Breast epithelium (tissue), 4 donors: ENCODE measurements at places on chromosomes 4 and X. TPM values are rescaled to one million over a fixed set of nuclear protein-coding genes. Genes with fewer than 3 reads are reported as not detected.

GRCh38 chrX:29690061-29690460 lies 525.3 kb upstream of the MAGEB2 start:
- no peak overlapping the region for H3K4me3 ChIP-seq
- no peaks in the 10 kb centered on the region for H3K36me3 ChIP-seq
- DNase-seq = no peak
- no peaks in the 10 kb centered on the region for H3K4me1 ChIP-seq
- no peak overlapping the region for H3K27ac ChIP-seq

Gene KLHL8
- 15.7 TPM for total RNA-seq

Gene RAB9B
- 1.3 TPM for total RNA-seq

- no peaks in the 10 kb centered on the region for H3K36me3 ChIP-seq
- H3K27ac ChIP-seq = peak overlapping the region; percentile 75
- no peaks in the 10 kb centered on the region for H3K27me3 ChIP-seq
- DNase-seq = no peak
- H3K4me3 ChIP-seq = no peak overlapping the region
Observed at GRCh38 chr4:118745357-118745756, 60.2 kb downstream of the METTL14 start.

DNA sequence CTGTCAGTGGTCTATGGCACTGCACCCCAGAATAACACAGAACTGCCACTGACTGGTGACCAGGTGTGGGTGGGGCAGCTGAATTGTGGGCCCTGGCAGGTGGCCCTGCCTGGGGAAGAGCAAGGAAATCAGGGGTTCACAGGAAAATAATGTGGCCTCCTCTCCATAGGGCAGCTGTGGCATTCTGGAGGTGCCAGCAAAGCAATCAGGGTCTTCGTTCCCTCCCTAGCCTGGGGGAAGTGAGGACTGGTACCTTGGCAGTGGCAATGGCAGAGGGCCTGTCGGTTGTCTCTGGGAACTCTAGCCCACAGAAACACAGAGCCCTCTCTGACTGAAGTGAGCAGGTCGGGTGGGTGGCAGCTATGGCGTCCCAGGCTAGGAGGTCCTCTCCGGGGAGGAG lies 223.0 kb downstream of the GRIA2 start:
- no peaks in the 10 kb centered on the region for H3K27me3 ChIP-seq
- no peak overlapping the region for H3K4me3 ChIP-seq

DNA sequence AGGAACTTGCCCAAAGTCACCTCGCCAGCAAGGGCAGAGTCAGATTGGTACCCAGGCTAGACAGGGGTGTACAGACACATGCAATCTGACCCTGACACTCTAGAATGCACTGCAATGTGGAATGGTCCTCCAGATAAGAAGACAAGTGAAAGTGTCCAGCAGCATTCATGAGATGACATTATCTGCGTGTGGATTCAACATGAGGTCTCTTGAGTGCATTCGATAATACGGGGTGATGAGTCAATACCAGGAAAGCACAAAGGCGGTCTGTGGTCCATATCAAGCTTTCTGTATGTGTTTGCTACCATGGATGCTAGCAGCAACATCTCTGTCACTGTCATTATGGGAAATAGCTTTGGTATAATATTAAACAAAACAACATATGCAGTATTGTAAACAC lies 6.8 kb upstream of the XAGE3 start:
- no peaks in the 10 kb centered on the region for H3K4me1 ChIP-seq
- H3K4me3 ChIP-seq = no peak overlapping the region
- H3K27ac ChIP-seq = no peak overlapping the region
- H3K27me3 ChIP-seq = peaks cover 65% of the 10 kb centered on the region
- no peak for DNase-seq

Gene OPRPN
- 1.0 TPM for total RNA-seq

DNA sequence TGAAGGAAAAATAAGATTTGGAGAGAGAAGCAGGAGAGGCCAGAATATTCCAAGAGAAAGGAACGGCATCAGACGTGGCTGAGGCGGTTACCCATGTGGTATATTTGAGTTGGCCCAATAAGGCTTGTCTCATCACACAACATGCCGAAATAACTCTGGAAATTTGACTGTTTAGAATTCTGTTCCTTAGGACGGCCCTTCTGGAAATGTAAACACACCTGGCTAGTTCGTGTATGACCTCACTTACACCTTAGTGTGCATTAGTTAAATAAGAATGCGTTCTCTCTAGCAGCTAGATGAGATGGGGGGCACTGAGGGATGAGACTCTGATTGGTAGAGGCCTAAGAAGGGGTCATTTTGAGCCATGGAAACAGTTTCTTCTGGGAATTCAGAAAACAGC lies 33.2 kb upstream of the PLAC1 start:
- no peaks in the 10 kb centered on the region for H3K36me3 ChIP-seq
- H3K4me3 ChIP-seq = no peak overlapping the region
- no peaks in the 10 kb centered on the region for H3K4me1 ChIP-seq
- peaks cover 40% of the 10 kb centered on the region for H3K27me3 ChIP-seq
- DNase-seq = no peak

Gene VSIG4
- total RNA-seq = 63.3 TPM

GRCh38 chrX:130788786-130789581 lies 114.0 kb downstream of the ENOX2 start:
- DNase-seq = no peak
- no peaks in the 10 kb centered on the region for H3K36me3 ChIP-seq
- H3K27me3 ChIP-seq = peaks cover 10% of the 10 kb centered on the region
- no peaks in the 10 kb centered on the region for H3K4me1 ChIP-seq
- no peak overlapping the region for H3K4me3 ChIP-seq

- H3K4me1 ChIP-seq = no peaks in the 10 kb centered on the region
- no peaks in the 10 kb centered on the region for H3K36me3 ChIP-seq
- no peak overlapping the region for H3K27ac ChIP-seq
- H3K4me3 ChIP-seq = no peak overlapping the region
Observed at GRCh38 chr4:171448919-171449481, 364.2 kb upstream of the GALNTL6 start.

GRCh38 chr4:183591301-183591700 lies 67.7 kb downstream of the RWDD4 start:
- H3K36me3 ChIP-seq = no peaks in the 10 kb centered on the region
- no peak overlapping the region for H3K27ac ChIP-seq

DNA sequence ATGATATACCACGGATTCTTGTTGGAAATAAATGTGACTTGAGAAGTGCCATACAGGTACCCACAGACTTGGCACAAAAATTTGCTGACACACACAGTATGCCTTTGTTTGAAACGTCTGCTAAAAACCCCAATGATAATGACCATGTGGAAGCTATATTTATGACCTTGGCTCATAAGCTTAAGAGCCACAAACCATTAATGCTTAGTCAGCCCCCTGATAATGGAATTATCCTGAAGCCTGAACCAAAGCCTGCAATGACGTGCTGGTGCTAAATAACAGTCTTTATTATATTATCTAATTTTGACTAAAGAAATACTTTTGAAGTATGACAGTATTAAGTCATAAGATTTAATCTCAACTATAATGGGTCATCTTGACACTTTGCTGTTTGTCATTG lies 18.9 kb downstream of the RAB33B start:
- no peaks in the 10 kb centered on the region for H3K4me1 ChIP-seq
- no peaks in the 10 kb centered on the region for H3K36me3 ChIP-seq
- no peak overlapping the region for H3K27ac ChIP-seq
- DNase-seq = no peak

Gene DTHD1
- 0.29 TPM for total RNA-seq

Gene DCLK2
- 4.0 TPM for total RNA-seq

DNA sequence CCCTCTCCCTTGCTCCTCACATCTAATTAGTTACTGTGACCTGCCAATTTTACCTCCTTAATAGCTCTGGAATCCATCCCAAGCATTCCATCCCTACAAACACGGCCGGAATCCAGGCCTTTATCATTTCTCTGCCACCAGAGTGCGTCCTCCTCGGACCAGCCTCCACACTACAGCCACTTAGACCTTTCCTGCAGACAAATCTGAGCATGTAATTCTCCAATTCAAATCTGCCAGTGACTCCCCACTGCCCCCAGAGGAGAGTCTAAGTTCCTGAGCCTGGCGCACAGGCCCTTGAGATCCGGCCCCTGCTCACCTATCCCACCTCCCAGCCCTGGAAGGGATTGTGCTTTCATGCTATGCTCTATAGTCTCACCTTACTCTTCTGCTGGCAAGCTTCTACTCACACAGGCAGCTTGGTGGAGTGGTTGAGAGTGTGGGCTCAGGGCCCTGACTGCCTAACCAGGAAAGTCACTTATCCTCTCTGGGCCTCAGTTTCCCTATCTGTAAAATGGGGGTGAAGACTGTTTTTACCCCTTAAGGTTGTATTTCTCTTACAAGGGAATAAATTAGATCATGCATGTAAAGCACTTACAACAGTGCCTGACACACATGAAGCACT lies 31.2 kb downstream of the PJA1 start:
- no peaks in the 10 kb centered on the region for H3K27me3 ChIP-seq
- H3K27ac ChIP-seq = no peak overlapping the region
- no peaks in the 10 kb centered on the region for H3K36me3 ChIP-seq
- H3K4me3 ChIP-seq = no peak overlapping the region

Gene PAGE5
- total RNA-seq = not detected

DNA sequence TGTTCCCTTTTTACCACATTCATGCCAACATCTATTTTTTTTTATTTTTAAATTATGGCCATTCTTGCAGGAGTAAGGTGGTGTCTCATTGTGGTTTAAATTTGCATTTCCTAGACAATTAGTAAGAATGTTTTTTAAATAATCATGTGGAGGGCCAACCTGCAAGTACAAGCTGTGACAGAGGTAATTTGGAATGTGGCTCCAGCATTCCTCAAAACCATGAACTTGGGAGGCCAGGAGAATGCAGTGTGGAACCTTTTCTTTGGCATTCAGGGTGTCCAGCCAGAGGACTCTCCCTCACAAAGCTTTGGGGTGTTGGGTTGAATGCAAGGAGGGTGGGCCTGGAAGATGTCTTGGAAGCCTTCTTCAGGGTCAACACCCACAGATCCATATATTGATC lies 7.3 kb upstream of the TMEM185A start:
- peaks cover 24% of the 10 kb centered on the region for H3K27me3 ChIP-seq
- H3K4me1 ChIP-seq = no peaks in the 10 kb centered on the region
- no peak overlapping the region for H3K27ac ChIP-seq
- no peak overlapping the region for H3K4me3 ChIP-seq

Gene CPEB2
- total RNA-seq = 33.4 TPM

- H3K4me3 ChIP-seq = peak overlapping the region; percentile 57
- H3K27ac ChIP-seq = peak overlapping the region; percentile 78
- no peak for DNase-seq
- H3K4me1 ChIP-seq = no peaks in the 10 kb centered on the region
Observed at GRCh38 chr4:7103607-7104365, 35.9 kb upstream of the GRPEL1 start.
